ENCODE measurements at places on chromosomes 1 and 21.

GRCh38 chr21:44052071-44052829 lies 40.1 kb downstream of the TRAPPC10 start:
- DNase-seq = no peak

GRCh38 chr1:11540773-11541160 lies 61.8 kb downstream of the DISP3 start:
- DNase-seq = no peak

- DNase-seq = no peak
Observed at GRCh38 chr1:160665330-160666078, 18.7 kb upstream of the SLAMF1 start.

GRCh38 chr1:232568331-232568852 lies 61.5 kb downstream of the SIPA1L2 start:
- DNase-seq = no peak

DNA sequence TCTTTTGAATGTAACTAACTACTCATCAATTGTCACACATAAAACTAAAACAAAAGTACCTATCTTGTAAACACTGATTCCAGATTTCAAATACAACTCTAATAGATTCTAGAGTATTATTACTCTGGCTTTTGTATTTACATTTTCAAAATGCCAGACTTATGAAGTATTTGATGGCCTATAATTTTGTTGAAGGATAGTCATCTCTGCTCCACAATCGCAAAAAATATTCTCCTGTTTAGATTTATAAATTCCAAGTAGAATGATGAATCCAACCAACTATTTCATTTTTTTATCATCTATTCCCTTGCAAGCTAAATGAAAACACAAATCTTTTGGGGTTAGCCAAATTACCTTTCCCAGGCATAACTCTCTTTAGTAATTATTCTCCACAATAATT lies 75.0 kb upstream of the GUCA2A start:
- DNase-seq = no peak

DNA sequence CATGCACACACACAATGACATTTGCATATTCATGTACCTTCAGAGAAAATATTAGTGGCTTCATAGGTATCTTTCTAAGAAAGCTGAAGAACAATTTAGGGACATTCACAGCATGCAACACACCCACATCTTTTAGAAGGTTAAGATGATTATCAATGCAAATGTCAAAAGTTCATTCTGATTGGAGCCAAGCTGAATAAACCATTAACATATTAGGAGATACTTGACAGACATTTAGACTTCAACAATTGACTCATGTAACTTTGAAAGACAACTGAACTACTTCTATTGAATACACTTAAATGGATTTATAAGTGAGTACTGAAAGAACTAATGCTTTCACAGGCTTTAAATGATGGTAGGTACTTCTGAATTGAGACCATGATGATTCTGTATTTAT lies 111.1 kb downstream of the LHX8 start:
- DNase-seq = no peak
